ENCODE measurements at places on chromosomes 1 and 21.

DNA sequence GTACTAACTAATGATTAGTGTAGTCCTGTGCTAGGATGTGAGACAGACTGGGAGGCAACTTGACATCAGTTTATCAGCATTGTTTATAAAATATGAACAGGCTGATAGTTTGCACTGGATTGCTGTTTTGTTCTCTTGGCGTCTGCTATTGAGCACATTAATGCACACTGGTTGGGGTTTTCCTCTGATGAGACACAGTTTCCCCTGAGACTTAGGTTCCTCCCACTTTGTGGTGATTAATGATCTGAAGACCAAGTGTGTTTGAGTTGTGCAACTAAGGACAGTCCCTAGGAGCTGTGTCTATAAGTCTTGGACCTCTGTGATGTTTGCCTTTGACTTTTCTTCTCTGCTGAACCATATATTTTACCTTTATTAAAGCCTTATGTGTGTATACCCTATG is 1015.4 kb downstream of the AMY1C start:
- no peak for DNase-seq

- DNase-seq = no peak
Observed at GRCh38 chr1:230639714-230640209, 2.5 kb upstream of the COG2 start.

GRCh38 chr1:197737916-197738315 is 37.4 kb downstream of the DENND1B start:
- no peak for DNase-seq

GRCh38 chr1:209835782-209836298 is 8.1 kb downstream of the UTP25 start:
- no peak for DNase-seq

DNA sequence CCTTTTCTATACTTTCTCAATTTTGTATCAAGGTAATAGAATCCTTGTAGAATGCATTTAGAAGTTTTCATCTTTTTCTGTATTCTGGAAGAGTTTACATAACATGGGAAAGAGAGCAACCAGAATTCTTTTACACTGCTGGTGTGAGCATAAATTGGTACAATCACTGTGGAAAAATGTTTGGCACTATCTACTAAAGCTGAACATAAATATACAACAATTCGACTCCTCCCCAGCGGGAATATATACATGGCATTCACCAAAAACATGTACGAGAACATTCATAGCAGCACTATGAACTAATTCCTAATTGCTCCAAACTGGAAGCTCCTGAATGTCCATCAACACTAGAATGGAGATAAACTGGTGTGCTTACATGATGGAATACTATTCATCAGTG is 1.8 kb upstream of the ACBD6 start:
- no peak for DNase-seq

GRCh38 chr1:38780133-38780532 is 79.4 kb downstream of the RRAGC start:
- DNase-seq = no peak

DNA sequence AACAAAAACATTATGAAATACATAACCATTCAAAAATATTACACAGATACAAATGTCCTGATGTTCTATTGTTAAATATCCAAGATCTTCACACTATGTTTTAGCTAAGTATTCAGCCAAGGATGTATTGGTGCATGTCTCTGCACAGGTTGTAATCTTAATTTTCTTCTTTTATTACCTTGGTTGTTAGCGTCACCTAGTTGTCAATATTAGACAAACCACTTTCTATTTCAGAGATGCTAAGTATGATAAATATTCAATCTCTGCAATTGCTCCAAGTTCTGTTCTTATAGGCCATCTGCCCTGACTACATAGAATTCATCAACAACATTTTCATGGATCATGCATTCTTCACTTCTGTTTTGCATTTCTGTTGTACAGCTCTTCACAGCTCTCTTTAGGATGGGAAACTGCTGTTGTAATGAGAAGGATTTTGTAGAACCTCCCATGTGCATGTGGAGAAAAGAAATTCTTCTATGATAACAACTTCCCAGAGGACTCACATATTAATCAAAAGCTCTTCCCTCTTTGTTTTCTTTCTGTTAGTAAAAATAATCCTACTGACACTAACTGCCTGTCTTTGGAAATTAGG is 380.1 kb downstream of the NUF2 start:
- no peak for DNase-seq

GRCh38 chr1:51156752-51157151 is 54.7 kb downstream of the C1orf185 start:
- no peak for DNase-seq

DNA sequence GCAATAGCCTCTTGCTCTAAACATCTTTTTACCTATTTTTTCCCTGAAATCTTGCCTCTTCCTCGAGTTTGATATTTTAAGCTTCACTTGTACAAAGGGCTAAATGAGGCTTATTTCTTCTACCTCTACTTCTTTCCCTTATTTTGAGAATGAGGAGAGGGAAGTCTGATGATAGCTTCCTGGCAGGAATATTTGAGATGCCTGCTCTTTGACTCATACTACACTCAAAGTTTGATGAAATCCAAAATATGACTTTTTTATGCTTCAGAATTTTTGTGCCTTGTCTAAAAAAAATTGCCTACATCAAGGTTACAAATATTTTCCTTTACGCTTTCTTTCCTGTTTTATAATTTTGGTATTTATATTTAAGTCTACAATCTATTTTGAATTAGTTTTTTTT is 624.4 kb upstream of the PLXNA2 start:
- DNase-seq = no peak

GRCh38 chr1:203422116-203422515 is 53.5 kb upstream of the PRELP start:
- DNase-seq = no peak

DNA sequence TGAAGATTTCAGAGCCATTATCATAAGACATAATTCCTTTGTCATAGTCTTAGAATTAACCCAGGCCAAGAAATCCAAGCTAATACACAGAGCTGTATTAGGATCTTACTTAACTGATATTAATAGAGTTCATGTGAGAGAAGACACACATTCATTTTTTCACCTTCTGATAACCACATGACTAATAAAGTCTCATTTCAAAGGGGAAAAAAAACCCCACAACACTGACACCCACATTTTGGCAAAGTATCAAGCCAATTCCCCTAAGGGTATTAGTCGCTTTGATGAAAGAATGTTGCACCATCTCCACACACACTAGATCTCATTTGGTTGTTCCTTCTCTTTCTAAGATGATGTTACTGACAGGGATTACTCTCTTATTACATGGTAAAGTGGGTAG is 344.4 kb upstream of the ESRRG start:
- no peak for DNase-seq

DNA sequence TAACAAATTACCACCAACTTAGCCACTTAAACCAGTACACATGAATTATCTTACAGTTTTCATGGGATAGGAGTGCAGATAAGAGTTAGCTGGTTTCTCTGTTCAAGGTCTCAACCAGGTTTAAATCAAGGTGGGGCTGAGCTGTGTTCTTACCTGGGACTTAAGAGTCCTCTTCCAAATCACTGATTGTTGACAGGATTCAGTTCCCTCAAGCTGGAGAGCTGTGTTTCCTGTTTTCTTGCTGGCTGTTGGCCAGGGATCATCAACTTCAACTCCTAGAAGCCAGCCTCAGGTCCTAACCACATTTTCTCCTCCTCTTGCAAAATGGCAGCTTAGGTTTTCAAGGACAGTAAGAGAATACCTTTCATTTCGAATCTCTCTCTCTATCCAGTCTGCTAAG is 123.8 kb upstream of the CHRM3 start:
- no peak for DNase-seq

GRCh38 chr1:169707912-169708604 is 3.4 kb downstream of the SELL start:
- DNase-seq = no peak

DNA sequence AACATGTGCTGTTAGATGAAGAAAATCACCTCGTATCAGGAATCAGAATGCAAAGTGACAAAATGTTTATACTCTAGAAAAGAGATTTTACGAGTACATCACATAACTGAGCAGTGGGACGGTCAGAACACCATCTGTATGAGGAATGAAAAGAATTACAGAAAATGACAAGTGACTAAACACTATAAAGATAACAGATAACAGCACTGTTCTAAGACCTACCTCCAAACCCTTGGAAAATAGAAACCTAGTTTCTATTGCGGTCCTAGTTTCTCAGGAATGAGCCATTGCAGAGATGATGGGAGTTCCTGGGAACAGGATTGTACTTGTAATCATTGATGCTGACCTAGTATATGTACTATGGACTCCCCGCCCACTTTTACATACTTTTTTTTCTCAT is 839.4 kb upstream of the ADAMTS5 start:
- no peak for DNase-seq

GRCh38 chr1:67608661-67609576 is 76.1 kb upstream of the GADD45A start:
- DNase-seq = no peak

GRCh38 chr1:52102336-52103013 is 39.4 kb upstream of the ZFYVE9 start:
- DNase-seq = no peak

DNA sequence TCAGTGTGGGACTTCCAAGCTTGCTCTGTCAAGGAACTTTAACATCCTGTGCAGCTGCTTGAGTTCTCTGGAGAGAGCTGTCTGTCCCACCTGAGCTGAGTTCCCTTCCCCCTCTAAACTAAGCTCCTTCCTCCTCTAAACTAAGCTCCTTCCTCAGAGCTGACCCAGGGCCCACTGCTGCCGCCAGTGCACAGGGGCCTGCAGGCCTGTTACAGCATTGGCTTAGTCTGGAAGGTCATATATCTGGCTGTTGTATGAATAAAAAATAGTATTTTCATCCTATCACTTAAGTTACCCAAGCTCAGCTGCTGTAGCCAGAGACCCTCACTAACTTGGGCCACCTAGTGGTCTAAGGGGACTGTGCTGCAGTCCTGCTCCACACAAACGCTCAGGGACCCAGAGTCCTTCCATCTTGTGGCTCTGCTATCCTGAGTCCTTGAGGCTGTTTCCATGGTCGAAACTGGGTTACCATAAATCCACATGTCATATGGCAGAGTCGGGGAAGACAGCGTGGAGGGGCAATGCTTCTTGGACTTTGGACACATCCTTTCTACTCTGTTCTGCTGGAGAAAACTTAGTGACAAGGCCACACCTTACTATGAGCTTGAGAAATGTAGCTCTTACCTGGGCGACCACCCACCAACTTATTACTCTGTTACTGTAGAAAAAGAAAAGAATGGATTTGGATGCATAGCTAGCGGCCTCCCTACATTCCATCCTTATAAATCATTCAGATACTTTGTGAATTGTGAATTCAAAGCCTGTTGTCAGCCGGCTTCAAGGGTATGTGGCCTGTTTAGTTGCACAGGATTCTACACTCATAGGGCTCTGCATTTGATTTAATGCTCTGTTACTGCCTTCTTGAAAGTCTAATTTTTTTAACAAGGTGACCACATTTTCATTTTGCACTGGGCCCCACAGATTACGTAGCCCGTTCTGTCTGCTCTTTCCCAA is 71.4 kb upstream of the GCLM start:
- DNase-seq = no peak

DNA sequence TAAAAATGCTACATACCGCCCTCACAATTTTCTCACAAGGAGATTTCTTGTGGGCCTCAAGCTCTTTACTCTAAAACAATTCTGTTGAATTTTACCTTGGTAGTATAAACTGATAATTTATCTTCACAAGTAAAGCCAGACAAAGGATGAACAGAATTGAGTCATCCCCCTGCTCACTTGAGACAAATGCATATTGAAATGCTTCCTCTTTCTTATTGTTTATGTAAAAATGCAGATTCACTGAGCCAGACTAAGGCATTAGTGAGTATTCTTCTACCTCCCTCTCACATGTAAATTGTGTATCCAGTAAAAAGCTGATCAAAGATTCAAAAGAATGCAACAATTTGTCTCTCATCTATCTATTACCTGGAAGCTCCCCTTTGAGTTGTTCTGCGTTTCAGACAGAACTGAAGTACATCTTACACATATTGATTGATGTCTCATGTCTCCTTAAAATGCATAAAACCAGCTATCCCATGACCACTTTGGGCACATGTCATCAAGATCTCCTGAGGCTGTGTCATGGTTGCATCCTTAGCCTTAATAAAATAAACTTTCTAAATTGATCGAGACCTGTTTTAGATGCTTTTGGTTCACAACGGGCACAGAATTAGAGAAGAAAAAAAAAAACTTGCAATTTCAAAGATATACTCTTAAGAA is 743.1 kb upstream of the B3GALT2 start:
- no peak for DNase-seq

GRCh38 chr1:91757763-91758460 is 128.0 kb downstream of the TGFBR3 start:
- DNase-seq = no peak

DNA sequence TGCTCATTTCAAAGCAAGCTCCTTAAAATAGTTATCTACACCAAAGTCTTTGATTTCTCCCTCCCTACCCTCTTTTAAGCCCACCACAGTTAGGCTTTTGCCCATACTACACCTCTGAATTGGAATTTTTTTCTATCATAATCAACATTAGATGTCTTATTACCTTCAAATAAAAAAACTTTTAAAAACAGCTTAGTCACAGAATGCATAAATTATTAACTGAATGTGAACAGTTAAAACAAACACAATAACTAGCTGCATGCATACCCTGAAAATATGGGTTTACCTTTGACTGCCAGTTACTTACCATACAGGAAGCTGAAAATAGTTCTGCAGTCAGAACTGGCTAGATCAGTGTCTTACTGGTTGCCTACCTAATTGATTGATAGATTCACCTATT is 210.9 kb downstream of the TGFB2 start:
- DNase-seq = no peak

GRCh38 chr21:43985690-43986251 is 26.3 kb upstream of the TRAPPC10 start:
- DNase-seq = no peak

DNA sequence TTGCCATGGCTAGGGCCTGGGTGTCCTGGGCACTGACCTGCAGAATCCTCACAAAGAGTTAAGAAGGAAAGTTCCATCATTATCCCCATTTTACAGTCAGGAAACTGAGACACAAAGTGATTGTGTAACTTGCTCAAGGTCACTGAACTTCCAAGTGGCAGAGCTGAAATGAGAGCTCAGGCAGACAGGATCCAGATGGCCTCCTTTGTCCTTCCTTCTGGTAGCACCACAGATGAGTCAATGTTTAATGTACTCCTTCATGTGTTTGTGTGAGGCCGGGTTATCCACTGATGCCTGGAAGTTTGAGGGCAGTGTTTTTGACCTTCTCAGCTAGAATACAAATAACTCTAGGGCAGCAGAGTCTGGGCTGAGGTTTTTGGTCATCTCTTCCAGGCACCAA is 207.0 kb downstream of the TNR start:
- no peak for DNase-seq

- no peak for DNase-seq
Observed at GRCh38 chr1:22935433-22935832, 37.2 kb downstream of the LACTBL1 start.
